ENCODE measurements at places on chromosomes 2 and 18.

DNA sequence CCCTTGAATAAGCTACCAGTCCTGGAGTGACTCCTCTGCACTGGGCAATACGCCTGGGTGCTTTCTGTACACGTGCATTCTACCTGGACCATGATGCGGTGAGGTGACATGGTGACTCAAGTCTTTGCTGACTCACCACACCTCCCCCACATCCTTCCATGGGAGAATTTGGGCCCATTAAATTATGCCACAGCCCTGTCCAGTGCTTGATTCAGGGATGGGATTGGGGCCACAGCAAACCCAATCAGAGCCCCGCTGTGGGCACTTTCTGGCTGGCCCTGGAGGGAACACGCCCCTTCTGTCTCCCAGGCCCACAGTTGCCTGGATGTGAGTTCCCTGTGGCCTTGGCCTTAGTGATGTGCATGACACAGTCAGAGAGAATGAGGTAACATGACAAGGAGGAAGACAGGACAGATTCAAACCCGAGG lies 86.9 kb downstream of the LRRC30 start:
- DNase-seq: no peak

DNA sequence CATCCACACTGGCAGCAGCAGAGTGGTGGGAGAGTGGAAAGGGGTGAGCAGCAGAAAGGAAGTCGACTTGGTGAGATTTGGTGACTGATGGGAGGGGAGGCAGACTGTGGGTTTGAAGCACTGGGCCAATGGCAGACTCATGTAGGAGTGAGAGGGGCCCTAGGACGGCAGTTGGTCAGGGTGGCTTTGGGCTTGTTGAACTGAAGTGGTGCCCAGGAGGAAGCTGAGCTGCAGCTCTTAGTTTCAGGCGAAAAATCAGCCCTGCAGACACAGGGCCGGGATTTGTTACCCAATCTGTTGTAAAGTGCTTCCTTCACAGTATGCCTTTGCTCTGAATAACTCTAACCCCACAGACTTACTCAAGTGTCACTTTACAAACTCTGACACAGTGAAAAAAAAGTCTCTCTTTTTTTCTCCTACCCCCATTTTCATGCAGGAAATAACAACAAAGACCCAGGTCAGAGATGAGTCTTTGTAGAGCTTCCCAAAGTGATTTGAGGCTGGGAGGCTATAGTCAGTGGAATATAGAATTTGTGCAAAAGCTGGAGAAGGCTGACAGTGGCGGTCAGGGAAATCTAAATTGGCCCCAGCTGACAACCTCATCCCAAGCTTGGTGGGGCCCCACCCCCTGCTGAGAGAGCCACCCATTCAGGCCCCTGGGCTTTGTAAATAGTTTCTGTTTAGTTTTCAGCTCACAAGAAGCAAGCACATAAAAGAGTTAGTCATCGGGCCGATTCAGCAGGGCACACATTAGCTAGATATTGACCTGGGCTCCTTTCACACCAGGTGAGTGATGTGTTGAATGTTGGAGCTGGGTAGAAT lies 226.9 kb downstream of the VAPA start:
- DNase-seq: no peak

DNA sequence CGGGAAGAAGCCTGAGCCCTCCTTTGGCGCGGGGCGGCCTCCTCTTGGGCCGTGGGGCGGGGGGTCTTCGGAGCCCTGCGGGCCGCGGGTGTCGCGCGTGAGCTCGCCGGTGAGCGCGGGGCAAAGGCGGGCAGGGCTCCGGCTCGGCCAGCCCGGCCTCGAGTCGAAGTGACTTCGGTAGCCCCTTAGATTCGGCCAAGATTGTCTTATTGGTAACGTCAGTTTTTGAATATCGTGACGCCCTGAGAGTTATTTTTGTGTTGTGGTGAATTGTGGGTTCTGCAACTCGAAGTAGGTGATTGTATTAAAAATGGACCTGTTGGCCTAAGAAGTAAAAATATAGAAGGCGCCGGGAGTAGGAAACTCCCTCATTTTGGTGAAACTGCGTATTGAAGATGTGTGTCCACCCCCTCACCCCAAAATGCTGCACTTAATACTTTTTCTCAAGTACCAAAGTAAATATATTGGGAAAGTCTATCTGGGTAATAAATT lies 669 bp downstream of the MARCHF7 start:
- no peak for DNase-seq

- no peak for DNase-seq
Observed at GRCh38 chr2:177783835-177784744, 288.5 kb downstream of the PDE11A start.

DNA sequence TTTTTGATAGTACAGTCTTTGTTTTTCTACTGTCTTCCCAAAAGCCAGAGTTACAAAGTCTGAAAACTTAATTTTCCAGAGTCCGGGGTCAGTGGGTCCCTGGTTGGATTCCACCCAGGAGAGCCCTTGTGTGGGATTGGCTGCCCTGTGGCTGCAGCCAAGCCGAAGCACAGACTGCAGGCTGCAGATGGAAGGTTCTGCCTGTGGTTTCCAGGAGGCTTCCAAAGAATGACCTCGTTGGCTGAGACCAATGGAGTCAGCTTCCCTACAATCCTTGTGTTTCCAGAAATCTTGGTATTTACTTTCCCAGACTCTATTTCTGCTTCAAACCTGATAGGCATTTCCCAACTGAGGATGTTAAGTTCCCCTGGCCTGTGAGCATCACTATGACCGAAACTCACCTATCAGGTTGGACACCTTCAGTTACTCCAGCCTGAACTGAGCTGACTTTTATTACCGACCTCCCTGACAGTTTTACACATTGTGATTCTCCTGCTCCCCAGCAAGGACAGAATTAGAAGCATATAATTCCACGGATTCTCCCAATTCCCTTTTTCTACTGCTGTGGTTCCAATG lies 117.5 kb upstream of the CCDC68 start:
- DNase-seq: no peak

DNA sequence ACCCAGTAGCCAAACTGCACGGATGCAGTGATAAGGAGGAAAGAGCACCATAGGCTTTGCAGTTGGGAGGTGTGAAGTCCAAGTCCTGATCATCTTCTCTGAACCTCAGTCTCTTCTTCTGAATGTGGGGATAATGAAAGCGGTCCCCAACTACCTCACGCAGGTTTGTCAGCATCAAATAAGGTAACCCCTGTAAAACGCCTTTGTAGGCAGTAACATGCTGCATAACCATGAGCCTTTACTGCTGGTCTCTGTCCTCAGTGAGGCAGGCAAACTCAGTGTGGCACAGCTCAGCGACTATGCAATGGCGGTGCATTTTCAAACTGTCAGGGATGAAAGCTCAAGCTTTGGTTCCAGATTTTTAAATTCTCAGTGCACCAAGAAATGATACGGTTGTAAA lies 46.1 kb downstream of the DNMT3A start:
- no peak for DNase-seq

DNA sequence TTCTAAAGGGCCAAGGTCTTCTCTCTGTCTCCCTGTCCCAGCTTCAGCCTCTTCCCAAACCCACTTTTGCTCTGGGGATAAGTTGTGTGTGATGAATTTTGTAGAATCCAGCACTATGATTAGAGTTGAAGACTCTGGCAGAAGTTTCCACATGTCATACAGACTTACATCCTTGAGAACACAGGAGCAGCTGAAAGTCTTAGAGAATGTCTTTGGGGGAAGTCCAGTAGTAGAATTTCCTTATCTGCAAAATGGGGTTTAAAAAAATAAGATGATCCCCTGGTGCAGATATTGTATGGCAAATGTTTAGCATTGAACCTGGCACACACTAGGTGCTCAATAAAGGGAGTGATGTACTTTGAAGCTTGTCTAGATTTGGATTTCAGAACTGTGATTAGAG lies 65.2 kb downstream of the TMEM247 start:
- no peak for DNase-seq

- peak; percentile 59 for DNase-seq
Observed at GRCh38 chr2:10303694-10304378, 1.1 kb downstream of the HPCAL1 start.

DNA sequence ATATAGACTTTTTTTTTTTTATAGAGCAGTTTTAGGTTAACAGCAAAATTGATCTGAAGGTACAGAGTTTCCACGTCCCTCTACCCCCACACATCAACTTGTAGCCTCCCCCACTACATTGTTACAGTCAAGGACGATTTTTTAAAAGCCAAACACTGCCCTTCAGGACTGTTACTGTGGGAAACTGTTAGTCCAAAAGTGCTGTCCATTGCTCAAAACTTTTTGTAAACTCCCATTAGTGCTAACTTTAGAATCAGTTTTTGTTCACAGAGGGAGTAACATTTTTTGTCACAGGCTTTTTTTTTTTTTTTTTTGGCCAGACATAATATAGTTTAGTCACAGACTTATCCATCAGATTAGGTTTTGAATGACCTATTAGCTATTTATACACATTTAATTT lies 24.1 kb downstream of the ELP2 start:
- DNase-seq: no peak

DNA sequence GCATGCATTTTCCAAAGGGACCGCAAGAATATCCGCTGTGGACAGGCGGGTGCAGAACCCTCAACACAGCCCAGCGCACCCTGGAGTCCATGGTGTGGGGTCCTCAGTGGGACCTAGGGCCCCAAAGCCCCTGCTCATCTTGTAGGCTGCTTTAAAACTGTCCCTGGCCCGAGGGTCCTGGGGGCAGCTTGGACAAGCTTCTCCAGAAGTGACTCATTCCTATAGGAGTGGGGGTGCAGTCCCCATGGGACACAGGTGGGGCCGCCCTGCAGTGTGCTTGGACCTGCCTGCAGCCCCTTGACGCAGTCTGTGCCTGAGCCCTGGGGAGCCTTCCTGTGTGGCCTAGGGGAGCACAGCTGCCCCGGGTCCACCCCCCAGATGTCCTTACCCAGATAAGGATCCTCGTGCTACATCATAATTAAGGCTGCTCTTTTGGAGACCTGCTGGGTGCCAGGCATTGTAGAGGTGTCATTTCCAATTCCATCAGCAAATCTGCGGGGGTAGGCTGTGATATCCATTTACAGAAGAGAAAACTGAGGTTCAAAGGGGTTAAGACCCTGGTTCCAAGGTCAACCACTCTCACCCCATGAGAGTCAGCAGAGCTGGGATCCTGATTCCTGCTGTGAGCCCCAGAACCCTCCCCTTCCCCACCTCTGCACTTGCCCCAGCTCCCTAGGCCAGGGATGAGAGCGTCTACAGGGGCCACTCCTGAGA lies 1.7 kb upstream of the HS6ST1 start:
- peak; percentile 48 for DNase-seq

GRCh38 chr2:219142329-219142728 lies 18.3 kb downstream of the NHEJ1 start:
- no peak for DNase-seq

GRCh38 chr2:168315331-168316072 lies 68.1 kb upstream of the STK39 start:
- no peak for DNase-seq

GRCh38 chr2:59665021-59665420 lies 888.4 kb downstream of the BCL11A start:
- no peak for DNase-seq

DNA sequence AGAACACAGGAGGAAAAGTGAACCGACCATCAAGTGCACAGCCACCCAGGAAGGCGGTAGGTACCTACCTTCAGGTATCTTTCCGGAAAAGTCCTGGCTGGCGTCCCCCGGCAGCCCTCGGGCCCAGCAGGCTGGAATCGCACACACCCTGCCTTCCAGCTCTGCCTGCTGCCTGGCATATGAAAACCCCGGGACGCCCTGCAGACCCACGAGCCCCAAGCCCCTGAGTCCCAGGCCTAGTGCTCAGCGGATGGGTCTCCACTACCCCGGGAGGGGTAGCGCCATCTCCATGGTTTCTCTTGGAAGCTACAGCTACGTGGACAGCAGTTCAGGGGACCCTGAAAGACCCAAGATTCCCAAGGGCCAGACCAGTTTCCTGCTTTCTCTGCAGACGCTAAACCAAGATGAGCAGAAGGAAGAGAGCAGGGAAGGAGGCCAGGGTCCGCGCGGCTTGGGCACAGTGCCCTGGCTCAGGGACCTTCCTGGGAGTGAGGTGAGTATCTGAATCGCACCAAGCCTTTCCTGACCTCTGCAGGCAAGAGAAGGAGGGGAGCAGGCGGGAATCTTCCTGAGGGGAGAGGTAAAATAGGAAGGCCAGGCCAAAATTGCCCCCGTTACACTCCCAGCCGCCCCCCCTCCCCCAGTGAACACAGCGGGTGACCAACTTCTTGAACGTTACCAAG lies 80.4 kb downstream of the ARHGEF4 start:
- DNase-seq: no peak

GRCh38 chr2:64858541-64859311 lies 130.5 kb upstream of the SLC1A4 start:
- DNase-seq: no peak

GRCh38 chr18:48910972-48911545 lies 39.7 kb downstream of the SMAD7 start:
- no peak for DNase-seq

GRCh38 chr2:10647441-10647840 lies 42.3 kb downstream of the NOL10 start:
- no peak for DNase-seq

DNA sequence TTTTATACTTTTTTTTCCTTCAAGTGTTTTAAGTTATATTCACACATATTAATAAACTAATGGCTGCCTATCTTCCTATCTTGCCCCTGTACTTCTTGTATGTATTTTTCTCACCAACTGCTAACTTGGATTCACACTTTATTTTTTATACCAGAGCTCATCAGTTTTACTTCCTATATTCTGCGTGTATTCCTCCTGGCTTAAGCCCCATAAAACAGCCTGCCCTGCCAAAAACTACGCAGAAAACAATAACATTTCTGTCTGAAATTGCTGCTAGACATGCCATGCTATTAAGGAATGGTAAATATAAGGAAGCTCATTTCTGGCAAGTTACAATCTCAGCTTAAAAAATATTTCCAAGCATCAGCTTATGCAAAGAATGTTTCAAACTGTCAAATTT lies 172.3 kb downstream of the UBE2E3 start:
- DNase-seq: no peak

- DNase-seq: no peak
Observed at GRCh38 chr18:8254654-8255053, 354.6 kb upstream of the RAB12 start.

- DNase-seq: peak; percentile 62
Observed at GRCh38 chr2:118853129-118853640, 5.7 kb upstream of the EN1 start.

GRCh38 chr2:222907790-222908441 lies 47.1 kb downstream of the ACSL3 start:
- no peak for DNase-seq

- DNase-seq: no peak
Observed at GRCh38 chr2:602571-603359, 74.4 kb downstream of the TMEM18 start.

Data from H1 (cell line).